Activated CD8-positive, alpha-beta T cell treated with anti-CD3 and anti-CD28 coated beads, Interleukin-2, amount 10 ng/mL, durations not matched to agents 7 days and 5 days (primary cell): ENCODE measurements at places on chromosomes 6 and 20. TPM values are rescaled to one million over a fixed set of nuclear protein-coding genes. Genes with fewer than 3 reads are reported as not detected.

Gene TNNC2
- total RNA-seq, result not detected

Gene ID4
- total RNA-seq, result not detected

Gene FAM83B
- not detected for total RNA-seq

Gene TRAPPC3L
- total RNA-seq, result not detected

Gene MEI4
- total RNA-seq, result not detected

Gene SYNCRIP
- total RNA-seq, result 137 TPM

Gene BPIFA2
- not detected for total RNA-seq

Gene C6orf132
- total RNA-seq, result 0.03 TPM

Gene IL17A
- not detected for total RNA-seq

Gene PRICKLE4
- total RNA-seq, result not detected

Gene NR2E1
- total RNA-seq, result not detected

Gene BPIFB6
- total RNA-seq, result not detected

Gene SLC2A4RG
- total RNA-seq, result 97.2 TPM

Gene PAK5
- total RNA-seq, result not detected

Gene HLA-DQB1
- 15.1 TPM for total RNA-seq

Gene GMPR
- 8.9 TPM for total RNA-seq

Gene RNF182
- total RNA-seq, result not detected

Gene PRRC2A
- 260 TPM for total RNA-seq

Gene SIRPB2
- total RNA-seq, result not detected

Gene MUC22
- not detected for total RNA-seq

Gene SGK1
- 23.2 TPM for total RNA-seq

Gene ANKRD66
- not detected for total RNA-seq

Gene RRAGD
- 2.5 TPM for total RNA-seq

Gene PI16
- total RNA-seq, result not detected

Gene CHD6
- 29.1 TPM for total RNA-seq

Gene SSTR4
- not detected for total RNA-seq

Gene ABT1
- total RNA-seq, result 25.0 TPM

Gene THBS2
- total RNA-seq, result not detected

Gene WFDC11
- total RNA-seq, result not detected

Gene NHLRC1
- 0.32 TPM for total RNA-seq
